ENCODE measurements at places on chromosomes 2 and 18.

GRCh38 chr2:102540882-102541281 lies 67.9 kb downstream of the SLC9A4 start:
- no peak for DNase-seq

DNA sequence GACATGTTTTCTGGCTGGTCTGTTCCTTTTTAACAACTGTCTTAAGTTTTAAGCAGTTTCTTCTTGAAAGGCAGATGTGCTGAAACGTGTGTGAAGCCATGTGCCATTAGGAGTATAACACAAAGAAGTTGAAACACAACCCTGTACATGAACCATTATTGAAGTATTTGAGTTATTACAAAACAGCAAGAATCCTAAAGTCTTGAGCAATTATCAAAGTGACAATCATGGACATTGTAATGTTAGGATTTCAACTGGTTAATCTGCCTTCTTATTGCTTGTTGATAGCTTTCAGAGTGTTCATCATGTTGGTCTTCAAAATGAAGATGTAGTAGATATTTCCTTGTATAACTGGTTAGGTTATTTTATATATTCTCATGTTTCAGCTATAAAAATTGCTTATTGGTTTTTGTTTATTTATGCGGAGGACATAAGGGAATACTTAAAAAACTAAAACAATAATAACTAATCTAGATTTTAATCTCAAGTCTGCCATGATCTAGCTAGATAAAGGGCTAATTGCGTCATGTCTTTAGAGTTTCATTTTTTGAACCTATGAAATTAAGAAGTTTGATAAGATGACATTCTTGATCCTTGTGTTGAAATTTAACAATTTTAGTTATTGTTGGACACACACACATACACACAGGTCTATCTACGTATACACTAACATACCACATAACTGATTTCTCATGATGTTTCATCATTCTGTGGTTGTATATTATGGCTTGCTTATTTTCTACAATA lies 21.1 kb downstream of the PPP1R1C start:
- DNase-seq: no peak

GRCh38 chr18:47560723-47561715 lies 309.6 kb upstream of the SKOR2 start:
- no peak for DNase-seq

GRCh38 chr2:234488913-234489451 lies 7.9 kb downstream of the ARL4C start:
- no peak for DNase-seq

GRCh38 chr2:219645631-219646527 lies 18.4 kb downstream of the SLC4A3 start:
- no peak for DNase-seq

- DNase-seq: no peak
Observed at GRCh38 chr2:144493027-144493809, 26.7 kb downstream of the ZEB2 start.

DNA sequence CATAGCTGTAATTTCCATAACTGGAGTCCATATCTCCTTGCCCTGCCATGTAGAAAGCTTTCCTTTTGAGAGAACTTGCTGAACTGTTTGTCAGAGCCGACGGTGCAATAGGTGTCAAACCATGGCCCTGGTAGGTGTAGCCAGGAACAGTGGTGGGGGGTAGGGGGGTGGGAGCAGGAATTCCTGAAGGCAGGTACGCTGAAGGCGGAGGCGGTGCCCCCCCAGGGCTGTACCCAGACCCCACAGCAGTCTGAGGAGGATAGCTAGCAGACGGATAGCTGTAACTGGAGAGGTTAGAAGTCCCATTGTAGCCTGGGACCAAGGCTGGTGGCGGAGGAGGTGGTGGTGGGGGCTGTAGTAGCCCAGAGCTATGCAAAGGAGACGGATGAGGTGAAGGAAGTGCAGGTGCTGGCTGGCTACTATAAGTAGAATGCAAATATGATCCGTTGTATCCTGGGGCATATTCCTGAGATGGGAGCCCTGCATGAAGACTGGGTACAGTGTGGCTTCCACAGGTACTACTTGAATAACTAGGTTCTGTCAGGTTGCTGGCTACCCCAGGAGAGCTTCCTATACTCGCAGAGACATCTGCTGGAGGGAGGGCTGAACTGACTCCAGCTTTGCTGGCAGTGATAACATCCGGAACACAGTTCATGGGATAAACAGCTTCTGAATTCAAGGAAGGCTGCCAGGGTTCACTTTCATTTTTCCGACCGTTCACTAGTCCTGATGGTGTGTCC lies 124.8 kb downstream of the FIGN start:
- no peak for DNase-seq

DNA sequence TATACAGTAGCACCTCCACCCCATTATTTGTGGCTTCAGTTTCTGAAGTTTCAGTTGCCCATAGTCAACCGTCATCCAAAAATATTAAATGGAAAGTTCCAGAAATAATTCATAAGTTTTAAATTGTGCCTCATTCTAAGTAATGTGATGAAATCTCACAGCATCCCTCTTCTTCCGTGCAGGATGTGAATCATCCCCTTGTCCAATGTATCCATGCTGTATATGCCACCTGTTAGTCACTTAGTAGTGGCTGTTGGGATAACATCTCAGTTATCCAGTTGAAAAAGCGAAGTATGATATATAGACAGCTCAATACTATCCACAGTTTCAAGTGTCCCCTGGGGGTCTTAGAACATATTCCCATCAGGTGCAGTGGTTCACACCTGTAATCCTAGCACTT lies 119.1 kb upstream of the OTX1 start:
- DNase-seq: no peak

DNA sequence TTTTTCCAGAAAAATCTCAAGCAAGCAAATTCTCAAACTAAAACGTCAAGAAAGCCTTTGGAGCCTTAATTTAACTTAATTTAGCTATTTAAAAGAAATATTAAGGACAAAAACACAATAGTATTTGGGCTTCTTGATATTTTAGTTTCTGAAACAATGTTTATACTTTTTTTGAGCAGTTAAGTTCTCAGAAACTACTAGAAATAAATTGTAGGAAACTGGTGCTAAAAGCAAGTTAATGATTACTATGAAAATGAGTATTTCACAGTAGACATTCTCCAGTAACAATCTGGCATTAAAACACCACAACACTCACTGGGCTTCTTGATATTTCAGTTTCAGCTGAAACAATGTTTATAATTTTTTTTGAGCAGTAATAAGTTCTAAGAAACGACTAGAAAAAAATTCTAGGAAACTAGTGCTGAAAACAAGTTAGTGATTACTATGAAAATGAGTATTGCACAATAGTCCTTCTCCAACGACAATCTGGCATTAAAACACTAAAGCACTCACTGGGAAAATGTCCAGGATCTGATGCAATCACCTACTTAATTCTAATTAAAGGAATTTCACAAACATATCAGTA lies 45.1 kb downstream of the TRAK2 start:
- DNase-seq: no peak

- DNase-seq: peak; percentile 48
Observed at GRCh38 chr2:121969166-121969565, 213.7 kb downstream of the TSN start.

DNA sequence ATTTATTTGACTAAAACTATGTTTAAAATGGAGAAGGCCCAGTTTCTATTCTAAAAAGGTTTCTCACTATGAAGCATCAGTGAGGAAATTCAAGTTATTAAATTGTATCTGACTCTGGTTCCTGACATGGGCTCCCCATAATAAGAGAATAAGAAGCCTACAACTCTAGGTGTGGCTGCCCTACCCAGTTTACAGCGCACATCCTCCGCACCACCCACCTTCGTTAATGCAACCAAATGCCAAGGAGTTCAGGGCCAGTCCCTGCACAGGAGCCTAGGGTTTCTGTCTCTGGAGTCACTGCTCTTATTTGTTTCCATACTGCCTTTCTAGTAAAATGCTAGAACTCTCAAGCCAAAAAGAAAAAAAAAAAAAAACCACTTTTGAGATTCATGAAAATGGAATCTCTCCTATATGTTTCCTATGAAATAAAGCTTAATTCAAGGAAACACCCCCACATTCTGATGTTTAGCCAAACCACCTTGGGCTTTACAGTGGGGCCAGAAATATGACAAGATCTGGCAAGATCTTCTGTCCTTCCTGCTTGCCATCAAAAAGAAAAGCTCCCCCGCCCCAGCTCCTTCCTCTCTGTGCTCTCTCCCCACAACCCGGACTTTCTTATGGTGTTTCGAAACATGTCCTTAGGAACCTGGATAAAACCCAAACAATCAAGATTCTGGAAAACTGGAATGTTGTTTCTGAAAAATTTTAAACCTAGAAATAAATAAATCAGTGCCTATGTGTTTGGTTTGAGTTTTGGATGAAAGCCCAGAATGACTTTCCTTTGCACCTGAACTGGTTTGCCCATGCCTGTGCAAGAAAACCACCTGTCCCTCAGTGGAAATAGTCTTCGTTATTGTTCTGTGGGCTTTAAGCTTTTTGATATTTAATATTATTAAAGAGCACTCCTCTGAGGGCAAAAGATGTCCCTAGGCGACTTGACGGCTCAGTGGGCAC lies 136.7 kb downstream of the SP3 start:
- no peak for DNase-seq

DNA sequence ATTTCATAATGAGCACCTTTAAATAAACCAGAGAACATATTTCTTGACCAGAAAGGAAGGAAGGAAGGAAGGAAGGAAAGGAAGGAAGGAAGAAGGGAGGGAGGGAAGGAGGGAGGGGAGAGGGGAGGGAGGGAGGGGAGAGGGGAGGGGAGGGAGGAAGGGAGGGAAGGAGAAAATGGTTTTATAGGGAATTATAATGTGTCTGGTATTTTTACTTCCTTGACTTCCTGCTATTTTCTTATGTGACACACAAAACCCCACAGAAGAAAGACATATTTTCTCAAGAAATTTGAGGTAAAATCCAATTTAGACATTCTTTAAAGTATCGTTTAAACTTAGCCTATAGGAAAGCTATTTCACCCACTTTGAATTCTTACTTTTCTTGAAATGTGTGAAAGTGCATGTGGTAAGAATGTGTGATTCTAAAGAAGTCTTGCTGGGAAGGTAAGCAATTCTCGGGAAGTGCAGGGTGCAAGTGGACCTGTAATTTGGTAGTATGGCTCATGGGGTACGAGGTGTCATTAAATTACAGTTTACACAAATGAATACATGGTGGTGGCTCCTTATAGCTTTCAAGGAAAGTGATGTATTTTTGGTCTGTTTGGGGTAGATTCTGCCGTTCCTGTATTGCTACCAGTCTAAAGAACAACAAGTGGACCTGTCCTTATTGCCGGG lies 18.0 kb downstream of the RNF125 start:
- DNase-seq: no peak

GRCh38 chr2:11867926-11868325 lies 121.5 kb downstream of the LPIN1 start:
- DNase-seq: no peak

DNA sequence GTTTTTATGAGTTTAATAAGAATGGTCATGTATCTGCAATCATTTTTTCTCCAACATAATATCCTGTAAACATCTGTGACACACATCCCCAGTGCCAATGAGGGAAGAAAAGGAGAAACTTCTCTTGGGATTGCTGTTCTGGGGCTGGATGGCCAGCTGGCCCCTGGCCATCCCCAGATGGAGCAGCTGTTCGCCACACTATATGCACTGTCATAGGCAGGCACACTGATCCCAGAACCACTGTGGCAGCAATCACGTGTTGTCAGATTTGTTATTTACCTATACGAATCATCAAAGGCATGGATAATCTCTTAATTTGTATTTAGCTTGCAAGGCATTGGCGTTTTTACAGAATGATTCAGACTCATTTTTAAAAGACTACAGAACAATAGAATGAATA lies 167.6 kb upstream of the ACAA2 start:
- DNase-seq: no peak

DNA sequence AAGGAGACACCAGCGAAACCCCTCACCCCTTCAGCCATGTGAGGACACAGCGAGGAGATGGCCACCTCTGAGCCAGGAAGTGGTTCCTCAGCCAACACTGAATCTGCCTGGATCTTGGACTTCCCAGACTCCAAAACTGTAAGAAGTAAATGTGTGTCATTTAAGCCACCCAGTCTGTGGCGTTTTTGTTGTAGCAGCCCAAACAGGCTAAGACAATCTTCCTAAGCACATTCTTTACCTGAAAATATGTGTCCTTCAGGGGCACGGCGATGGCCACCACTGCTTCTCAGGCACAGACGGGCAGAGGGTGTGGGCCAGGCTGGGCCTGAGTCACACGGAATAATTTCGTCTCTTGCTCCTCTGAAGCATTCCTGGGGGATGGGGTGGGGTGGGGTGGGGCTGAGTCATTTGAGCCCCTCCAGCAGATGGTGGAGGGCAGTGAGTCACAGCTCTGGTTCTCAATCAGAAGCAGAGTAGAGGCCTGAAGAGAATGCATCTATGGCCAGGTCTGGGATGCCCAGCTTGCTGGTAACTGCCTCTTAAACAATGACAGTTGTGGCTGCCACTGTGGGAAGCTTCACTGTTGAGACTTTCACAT lies 142.4 kb downstream of the CAPN13 start:
- no peak for DNase-seq

DNA sequence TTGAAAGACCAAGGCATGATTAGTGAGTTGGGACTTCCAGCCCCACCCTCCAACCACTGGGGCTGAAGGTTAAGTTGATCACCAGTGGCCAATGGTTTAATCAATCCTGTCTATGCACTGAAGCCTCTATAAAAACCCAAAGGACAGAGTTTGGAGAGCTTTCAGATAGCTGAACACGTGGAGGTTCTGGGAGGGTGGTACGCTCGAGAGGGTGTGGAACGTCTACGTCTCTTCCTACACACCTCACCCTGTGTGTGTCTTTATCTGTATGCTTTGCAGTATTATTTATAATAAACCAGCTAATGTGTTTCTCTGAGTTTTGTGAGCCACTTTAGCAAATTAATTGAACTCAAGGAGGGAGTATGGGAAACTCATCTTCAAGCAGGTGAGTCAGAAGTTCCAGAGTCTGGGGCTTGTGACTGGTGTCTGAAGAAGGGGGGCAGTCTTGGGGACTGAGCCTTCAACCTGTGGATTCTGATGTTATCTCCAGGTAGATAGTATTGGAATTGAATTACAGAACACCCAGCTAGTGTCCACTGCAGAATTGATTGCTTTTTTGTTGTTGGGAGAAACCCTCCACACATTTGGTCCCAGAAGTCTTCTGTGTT lies 20.3 kb downstream of the ACTR3 start:
- DNase-seq: no peak

GRCh38 chr2:207515671-207516070 lies 14.1 kb upstream of the CREB1 start:
- DNase-seq: no peak

DNA sequence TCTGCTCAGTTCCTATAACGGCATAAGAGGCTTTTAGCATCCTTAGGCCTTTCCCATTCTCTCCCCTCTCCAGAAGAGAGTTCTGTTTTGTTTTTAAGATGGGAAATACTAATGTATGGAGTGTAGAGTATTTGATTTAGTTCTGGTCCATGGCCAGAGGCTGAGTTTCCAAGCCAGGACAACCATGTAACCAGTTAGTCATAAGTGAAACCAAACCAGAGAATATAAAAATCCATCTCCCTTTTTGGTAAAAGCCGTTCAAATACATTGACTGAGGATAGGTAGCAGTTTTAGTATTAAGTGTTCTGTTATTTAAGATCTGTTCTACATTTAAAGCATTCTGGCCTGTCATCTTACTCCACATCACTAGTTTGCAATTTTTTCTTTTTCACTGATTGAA lies 3.1 kb downstream of the PSMD1 start:
- DNase-seq: no peak
